PC-9 (cell line): ENCODE measurements at places on chromosomes 5 and 9. TPM values are rescaled to one million over a fixed set of nuclear protein-coding genes. Genes with fewer than 3 reads are reported as not detected.

TAS2R1 gene
- total RNA-seq = not detected in 2 replicates

CNTNAP3B gene
- total RNA-seq = 0.24 TPM in 1 of 2 replicates, not detected in the other

GRCh38 chr9:13535141-13535540 lies 255.6 kb upstream of the MPDZ start:
- no peaks in the 10 kb centered on the region for H3K4me1 ChIP-seq
- DNase-seq = no peak
- H3K27me3 ChIP-seq = no peaks in the 10 kb centered on the region

- no peaks in the 10 kb centered on the region for H3K27me3 ChIP-seq
- DNase-seq = no peak
- no peaks in the 10 kb centered on the region for H3K36me3 ChIP-seq
- no peak overlapping the region for H3K27ac ChIP-seq
- H3K4me1 ChIP-seq = 0 out of 2 replicates have a peak, but pooled peaks cover 8% of the 10 kb centered on the region
- no peak overlapping the region for H3K4me3 ChIP-seq
Observed at GRCh38 chr5:84688566-84688965, 303.9 kb upstream of the EDIL3 start.

- no peak for DNase-seq
- H3K4me3 ChIP-seq = no peak overlapping the region
- no peaks in the 10 kb centered on the region for H3K36me3 ChIP-seq
- H3K27ac ChIP-seq = no peak overlapping the region
Observed at GRCh38 chr9:127210851-127211730, 53.5 kb upstream of the GARNL3 start.

DNA sequence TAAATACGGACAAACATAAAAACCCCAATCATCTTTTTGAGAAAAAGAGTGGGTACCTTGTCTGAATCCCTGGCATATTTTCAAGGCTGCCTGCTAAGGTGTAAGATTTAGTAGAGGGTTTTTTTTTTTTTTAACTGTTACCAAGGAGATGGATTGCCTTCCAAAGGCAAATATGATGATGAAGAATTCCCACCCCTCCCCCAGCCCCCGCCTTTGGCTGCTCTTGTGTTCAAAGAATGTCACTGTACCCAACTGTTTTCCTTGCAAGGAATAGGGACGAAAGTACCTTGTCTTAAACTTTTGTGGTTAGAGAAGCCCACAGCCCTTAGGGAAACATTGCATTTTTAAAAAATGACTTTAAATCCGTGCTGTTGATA lies 31.3 kb downstream of the ARHGAP26 start:
- H3K4me3 ChIP-seq = no peak overlapping the region
- no peaks in the 10 kb centered on the region for H3K4me1 ChIP-seq
- no peak for DNase-seq
